ENCODE measurements at places on chromosomes 11 and 22. TPM values are rescaled to one million over a fixed set of nuclear protein-coding genes. Genes with fewer than 3 reads are reported as not detected.

GRCh38 chr11:128491195-128491936, 96.0 kb downstream of the ETS1 start:
- no peak for DNase-seq

- no peak for DNase-seq
Measured at GRCh38 chr11:17543041-17543440, 1.2 kb downstream of the USH1C start.

DNA sequence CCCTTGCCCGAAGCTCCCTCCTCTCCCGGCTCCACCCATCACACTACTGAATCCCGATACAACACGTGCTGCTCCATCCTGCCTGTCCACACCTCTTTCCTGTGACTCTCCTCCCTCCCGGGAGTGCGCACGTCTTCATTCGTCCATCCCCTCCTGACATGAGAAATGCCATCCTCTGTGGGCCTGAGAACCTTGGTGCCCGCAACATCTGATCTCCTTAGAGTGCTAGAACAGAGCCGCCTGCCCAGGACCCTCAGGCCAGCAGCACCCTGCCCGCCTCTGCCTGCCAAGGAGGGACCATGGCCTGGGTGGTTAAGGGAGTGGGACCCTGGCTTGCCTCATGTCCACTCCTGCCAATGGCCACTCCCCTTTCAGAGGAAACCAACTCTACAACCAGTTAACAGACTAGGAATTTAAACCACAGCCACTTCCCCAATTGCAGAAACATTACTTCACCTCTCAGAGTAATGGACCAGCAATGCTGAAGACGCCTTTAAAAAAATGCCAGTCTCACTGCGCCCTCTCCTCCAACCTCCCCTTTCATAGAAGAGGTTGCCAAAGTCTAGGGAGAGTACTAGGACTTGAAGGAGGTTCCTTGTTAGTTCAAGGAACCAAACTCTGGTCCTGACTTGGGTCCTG, 466.3 kb downstream of the OPCML start:
- DNase-seq = no peak

DNA sequence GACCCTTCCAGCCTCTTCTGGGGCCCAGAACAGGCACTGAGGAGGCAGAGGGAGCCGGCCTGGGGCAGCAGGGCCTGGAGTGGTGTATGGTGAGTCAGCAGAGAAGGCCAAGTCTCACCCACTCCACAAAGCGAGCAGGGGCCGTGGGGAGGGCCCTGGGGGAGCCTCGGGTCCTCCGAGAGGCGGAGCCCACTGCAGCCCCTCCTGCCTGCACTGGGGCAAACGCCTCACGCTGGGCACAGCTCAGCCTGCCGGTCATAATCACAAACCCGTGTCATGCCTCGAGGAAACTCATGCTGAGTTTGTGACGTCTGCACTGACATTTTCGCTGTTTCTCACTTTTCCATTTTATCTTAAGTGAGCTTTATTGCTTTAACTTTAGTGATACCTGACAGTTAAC, 38.4 kb downstream of the TOLLIP start:
- peak; percentile 48 for DNase-seq

GRCh38 chr11:1934335-1935155, 12.6 kb upstream of the MRPL23 start:
- DNase-seq = no peak

DNA sequence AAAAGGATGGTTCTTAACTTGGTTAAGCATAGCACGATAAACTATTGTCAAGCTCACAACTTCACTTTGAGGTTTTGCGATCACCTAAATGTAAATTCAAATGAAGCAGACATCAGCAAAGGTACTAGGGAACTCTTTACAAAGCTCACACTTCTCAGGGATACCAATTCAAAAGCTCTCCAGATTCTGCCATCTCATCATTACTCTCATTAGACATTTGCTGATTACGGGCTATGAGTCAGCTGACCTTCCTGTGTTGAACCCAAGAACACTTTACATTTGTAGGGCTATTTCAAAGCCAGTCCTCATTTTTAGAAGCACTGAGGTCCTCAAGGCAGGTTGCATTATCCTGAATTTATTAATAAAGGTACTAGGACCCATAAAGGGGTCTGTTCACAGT, 28.4 kb upstream of the IZUMO1R start:
- no peak for DNase-seq

- DNase-seq = no peak
Measured at GRCh38 chr11:120675171-120675570, 163.6 kb downstream of the GRIK4 start.

GRCh38 chr11:61023086-61023965, 51.8 kb downstream of the CD6 start:
- DNase-seq = no peak

DNA sequence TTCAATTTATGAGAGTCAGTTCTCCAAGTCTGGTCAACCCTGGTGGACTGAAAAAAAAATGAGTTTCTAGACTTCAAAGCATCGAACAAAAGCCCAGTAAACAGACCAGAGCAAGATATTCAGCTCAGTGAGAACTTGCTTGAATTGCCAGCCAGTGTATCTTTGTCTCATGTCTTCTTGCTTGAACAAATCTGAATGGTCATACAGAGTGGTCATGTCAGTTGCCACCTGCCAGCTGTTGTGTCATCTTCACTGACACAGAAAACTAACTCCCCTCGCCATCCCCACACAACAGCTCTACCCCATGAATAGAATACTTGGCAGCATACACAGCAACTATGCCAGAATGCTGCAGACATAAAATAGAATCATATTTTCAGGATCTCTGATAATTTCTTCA, 27.5 kb upstream of the CALCB start:
- no peak for DNase-seq

GRCh38 chr11:63841554-63841953, 2.6 kb downstream of the MARK2 start:
- no peak for DNase-seq

DNA sequence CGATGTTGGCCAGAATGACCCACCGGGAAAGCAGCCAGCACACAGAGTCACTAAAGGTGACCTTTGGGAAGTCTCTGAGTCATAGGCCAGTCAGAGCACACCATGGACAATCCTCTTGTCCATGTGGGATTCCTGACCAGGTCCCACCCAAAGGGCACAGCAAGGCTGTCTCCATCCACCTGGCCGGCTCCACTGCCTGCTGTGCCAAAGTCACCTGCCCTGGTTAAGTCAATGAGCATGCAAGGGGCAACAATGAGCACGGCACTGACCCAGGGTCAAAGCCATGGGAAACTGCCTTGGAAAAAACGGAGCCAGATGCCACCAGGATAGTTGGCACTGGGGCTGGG, 49.8 kb downstream of the SHANK2 start:
- DNase-seq = no peak

- DNase-seq = no peak
Measured at GRCh38 chr11:35629914-35630313, 11.7 kb downstream of the FJX1 start.

DNA sequence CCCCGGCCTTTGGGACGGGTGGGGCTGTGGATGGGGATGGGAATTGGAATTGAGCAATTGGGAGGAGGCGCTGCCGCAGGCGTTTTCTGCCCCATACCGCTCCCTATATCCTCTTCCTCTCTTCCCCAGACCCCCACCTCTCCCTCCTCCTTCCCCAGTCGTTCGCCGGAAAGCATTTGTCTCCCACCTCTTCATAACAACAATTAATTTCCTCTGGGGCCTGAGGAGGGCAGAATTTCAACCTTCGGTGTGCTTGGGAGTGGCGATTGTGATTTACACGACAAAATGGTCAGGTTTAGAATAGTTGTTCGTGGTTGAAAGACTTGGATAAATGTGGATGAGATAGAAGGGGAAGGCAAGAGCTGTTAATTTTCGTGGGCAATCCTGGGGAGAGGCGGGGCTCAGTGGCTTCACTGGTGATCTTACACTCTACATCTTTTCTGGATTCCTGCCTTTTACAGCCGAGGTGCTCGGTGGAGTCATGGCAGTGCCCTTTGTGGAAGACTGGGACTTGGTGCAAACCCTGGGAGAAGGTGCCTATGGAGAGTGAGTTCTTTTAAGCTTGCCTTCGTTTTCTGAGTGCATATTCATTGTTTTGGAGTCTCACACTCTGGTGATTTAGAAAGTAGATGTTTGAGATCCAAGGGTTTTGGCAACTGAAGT, 1.5 kb downstream of the CHEK1 start:
- peak; percentile 75 for DNase-seq

DNA sequence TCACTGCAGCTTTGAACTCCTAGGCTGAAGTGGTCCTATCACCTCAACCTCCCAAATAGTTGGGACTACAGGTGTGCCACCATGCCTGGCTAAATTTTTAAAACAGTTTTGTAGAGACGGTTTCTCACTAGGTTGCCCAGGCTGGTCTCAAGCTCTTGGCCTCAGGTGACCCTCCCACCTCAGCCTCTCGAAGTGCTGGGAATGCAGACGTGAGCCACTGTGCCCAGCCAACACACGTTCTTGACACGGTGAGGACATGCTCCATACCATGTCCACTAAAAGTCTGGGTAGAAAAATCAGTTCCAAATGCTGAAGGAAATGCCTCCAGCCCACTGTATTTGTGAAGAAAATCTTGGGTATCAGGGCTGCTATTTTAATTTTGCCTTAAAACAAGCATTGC, 46.9 kb downstream of the PDHX start:
- DNase-seq = no peak

DNA sequence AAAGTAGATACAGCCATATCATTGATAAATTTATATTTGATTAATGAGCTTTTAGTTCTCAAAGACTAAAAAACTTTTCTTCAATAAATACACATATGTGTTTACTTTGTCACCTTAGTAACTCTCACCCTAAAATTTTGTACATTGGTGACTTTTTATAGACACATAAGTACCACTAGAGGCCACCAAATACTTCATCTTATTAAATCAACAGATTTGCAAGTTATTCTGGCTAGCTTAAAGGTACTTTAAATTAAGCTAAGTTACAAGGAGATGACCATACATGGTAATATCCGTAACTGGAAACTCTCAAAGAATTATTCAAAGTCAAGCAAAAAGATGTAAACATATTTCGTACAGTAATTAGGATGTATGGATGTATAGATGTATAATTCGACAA, 112.2 kb downstream of the SBF2 start:
- DNase-seq = no peak

- no peak for DNase-seq
Measured at GRCh38 chr11:10476927-10477689, 22.0 kb downstream of the AMPD3 start.

- DNase-seq = peak; percentile 83
Measured at GRCh38 chr11:67277231-67277961, 11.1 kb downstream of the GRK2 start.

- DNase-seq = no peak
Measured at GRCh38 chr11:124941703-124942102, 5.9 kb upstream of the HEPACAM start.

GRCh38 chr11:2182075-2182474, 10.5 kb upstream of the TH start:
- no peak for DNase-seq

- no peak for DNase-seq
Measured at GRCh38 chr22:49215840-49216239, 611.8 kb downstream of the BRD1 start.

DNA sequence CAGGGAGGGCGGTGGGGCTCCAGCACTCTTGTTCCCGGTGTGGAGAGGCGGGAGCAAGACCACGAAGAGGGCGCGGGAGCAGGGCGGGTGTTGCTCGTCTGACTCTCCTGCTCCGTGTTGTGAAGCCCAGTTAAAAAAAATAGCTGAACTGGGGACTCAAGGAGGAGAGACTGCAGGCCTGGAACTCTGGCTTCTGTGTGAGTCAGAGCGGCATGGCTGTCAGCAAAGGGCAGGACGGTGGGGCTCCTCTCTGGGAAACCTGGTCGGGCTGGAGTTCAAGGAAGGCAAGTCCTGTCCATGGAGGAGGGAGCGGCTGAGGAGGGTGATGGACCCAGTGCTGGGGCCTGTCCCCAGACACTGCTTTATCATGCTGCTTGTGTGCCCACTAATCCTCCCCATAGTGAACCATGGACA, 152.3 kb downstream of the FEZ1 start:
- DNase-seq = no peak

Gene RTN4RL2
- polyA plus RNA-seq = 0.69 TPM

Gene LRFN4
- polyA plus RNA-seq = 32.3 TPM

Gene NFAM1
- not detected for polyA plus RNA-seq

Gene JAM3
- polyA plus RNA-seq = 0.36 TPM

Gene PATE2
- 0.05 TPM for polyA plus RNA-seq

Gene CST6
- polyA plus RNA-seq = not detected

Gene MEI1
- 0.68 TPM for polyA plus RNA-seq

Gene FAM227A
- polyA plus RNA-seq = 0.94 TPM

Gene CTTN
- 149 TPM for polyA plus RNA-seq

Gene OR52E6
- polyA plus RNA-seq = not detected

Gene CELF1
- polyA plus RNA-seq = 82.8 TPM

Gene PKNOX2
- not detected for polyA plus RNA-seq

Gene EMID1
- 4.9 TPM for polyA plus RNA-seq

Data from K562 (cell line).